LoVo (cell line): ENCODE measurements at places on chromosomes 2 and 18.

- DNase-seq: no peak
These were observed 49.9 kb downstream of the LYPD1 start for GRCh38 chr2:132620115-132620514.

GRCh38 chr2:19362755-19363473 lies 4.5 kb upstream of the OSR1 start:
- peak; percentile 86 for DNase-seq

GRCh38 chr2:190859347-190860297 lies 21.0 kb upstream of the GLS start:
- DNase-seq: no peak

- peak; percentile 58 for DNase-seq
These were observed 33.2 kb upstream of the FOSL2 start for GRCh38 chr2:28359222-28360057.

- DNase-seq: no peak
These were observed 3.5 kb downstream of the RND3 start for GRCh38 chr2:150484006-150484405.

DNA sequence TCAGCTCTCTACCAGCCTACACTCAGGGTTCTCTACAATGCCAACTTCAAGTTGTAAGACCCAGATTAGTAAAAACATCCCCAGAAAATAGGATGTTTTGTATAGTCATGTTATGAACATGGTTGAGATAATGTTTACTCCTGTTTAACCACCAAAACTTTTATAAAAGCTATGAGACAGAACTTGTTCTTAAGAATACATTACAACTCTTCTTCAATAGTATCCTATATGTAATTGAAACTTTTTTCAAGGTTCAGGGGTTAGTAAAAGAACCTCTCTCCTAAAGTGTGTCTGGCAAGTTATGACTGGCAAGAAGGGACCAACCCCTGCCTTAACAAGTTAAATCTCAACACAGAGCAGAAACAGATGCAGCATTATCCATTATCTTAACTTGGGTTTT lies 118.8 kb upstream of the STK17B start:
- no peak for DNase-seq

DNA sequence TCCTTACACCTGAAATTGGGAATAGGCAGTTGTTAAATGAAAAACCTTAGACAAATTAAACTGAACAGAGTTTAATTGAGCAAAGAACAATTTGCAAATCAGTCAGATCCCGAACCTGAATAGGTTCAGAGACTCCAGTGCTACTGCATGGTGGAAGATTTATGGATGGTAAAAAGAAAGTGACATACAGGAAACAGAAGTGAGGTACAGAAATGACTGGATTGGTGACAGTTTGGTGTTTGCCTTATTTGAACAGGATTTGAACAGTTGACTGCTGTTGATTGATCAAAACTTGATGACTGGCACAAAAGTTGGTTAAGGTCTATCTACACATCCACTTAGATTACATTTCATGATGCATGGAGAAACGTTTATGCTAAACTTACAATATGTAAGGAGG lies 248.8 kb downstream of the HNMT start:
- DNase-seq: no peak

DNA sequence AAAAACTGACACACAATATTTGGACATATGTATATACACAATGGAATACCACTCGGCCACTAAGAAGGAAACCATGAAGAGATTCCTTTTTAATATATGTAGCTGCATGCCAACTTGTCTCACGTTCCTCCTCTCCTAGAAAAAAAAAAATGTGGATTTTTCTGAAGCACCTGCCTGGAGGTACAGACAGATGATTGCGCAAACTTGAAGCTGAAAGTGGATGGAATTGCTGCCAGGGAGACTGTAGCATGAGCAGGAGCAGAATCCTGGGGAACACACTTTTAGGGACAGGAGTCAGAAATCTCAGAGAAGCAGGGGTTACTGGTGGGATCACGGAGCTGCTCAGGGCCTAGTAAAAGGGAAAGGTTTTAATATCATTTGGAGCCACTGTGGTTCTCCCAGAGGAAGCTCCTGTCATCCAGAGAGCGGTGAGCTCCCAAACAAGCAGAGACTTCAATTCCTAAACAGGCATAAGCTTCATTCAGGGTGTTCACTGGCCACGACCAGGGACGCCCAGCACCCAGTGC lies 640 bp upstream of the SPR start:
- DNase-seq: no peak

DNA sequence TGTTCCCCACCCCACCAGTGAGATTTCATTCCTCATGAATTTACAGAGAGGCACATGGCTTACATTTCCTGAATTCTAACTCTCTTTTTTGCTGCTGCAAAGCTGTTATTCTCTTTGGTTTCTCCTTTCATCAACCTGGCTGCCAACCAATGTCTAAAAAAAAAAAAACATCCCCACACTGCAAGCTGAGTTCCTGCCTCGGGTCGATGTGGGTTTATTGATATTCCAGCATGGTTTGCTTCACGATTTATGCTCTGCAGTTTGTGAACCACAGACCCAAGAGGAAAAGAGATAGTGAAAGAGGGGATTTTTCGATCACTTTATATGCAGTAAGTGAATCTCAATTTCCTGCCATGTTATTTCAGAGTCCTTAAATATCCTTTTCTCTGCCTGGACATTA lies 363.6 kb downstream of the LPIN1 start:
- DNase-seq: no peak

DNA sequence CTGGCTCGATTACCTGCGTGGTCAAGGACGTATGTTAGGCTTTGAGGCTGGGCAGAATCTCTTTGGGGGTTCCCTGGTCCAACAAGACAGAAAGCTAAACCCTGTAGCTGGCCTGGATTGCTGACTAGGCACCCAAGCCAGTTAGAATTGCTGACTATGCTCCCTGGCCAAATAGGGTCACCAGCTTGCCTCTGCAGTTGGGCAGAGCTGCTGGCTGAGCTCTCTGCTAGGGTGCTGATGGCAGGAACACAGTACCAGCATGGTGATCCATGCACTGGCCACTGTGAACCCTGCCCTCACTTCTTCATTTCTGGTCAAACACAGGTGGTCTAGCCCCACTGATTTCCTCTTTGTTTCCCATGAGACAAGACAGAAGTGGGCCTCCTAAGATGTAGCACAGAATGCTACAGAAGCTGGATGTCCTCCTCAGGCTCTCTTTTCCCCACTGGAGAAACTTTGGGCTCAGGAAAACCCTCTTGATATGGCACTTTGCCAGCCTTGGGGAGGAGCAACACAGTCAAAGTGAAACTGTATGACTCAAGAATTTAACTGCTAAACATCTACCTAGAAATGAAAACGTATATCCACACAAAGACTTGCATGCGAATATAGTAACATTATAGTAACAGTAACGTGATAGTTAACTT lies 20.8 kb downstream of the SP140L start:
- peak; percentile 52 for DNase-seq

GRCh38 chr2:84290537-84290936 lies 168.5 kb downstream of the SUCLG1 start:
- DNase-seq: no peak

DNA sequence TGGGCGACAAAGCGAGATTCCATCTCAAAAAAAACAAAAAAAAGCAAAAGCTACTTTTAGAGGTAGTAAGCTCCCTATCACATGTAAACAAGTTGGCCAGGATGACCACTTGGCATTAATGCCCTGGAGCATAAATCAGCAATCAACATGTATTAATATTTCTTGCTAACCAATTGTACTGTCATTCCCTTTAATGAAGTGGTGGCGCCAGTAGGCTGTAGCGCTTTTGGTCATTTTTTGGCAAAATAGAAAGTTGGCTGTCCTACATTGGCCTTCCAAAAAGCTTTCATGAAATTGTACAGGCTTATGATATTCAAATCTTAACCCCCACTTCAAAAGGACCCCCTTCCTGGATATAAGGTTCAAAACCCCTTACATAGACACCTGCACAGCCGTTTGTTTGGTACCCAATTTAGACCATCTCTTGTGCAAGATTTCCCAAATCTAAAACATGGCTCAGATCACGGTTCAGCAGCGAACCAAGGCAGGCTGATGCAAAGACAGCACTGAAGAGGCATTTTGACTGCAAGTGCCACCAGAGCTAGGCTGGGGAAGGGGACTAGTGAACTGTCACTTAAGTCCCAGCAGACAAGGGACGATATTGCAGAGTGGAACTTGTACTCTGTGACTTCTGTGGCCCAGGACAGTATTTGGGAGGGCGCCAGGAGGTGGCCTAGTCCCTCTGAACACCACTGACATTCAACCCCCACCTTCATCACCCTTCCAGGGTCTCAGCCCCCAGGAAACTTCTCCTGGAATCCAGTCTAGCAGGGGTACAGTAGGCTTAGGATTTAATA lies 31.9 kb downstream of the SMAD7 start:
- DNase-seq: no peak

DNA sequence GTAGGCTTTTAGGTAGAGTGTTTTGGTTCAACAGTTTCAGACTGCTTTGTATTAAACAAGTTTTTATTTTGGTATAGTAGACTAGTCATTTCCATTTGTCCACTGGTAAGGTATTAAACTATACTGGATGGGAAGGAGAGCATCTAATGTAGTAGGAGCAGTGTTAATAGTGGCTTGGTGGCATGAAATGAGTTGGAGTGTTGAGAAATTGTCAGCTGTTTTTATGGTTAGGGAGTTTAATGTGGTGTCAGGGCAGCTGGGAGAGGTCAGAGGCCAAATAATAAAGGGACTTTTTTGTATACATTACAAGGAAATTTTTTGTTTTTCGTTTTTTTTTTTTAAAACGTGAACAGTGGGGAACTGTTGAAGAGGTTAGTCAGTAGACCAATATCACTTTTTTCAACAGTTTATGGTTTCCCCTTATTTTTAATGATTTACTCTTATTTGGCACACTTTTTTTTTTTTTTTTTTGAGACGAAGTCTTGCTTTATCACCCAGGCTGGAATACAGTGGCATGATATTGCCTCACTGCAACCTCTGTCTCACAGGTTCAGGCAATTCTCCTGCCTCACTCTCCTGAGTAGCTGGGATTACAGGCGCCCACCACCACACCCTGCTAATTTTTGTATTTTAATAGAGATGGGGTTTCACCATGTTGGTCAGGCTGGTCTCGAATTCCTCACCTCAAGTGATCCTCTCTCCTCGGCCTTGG lies 21.2 kb downstream of the ACTR3 start:
- DNase-seq: no peak

GRCh38 chr2:10343658-10344057 lies 41.0 kb downstream of the HPCAL1 start:
- no peak for DNase-seq
